ENCODE measurements at places on chromosomes 11 and 22.

- no peak for DNase-seq
These were observed 123.9 kb downstream of the MPPED1 start for GRCh38 chr22:43535741-43536140.

- no peak for DNase-seq
These were observed 162.4 kb upstream of the SYN3 start for GRCh38 chr22:33220476-33221080.

- peak; percentile 90 for DNase-seq
These were observed 16.4 kb upstream of the FCHSD2 start for GRCh38 chr11:73158356-73159051.

- no peak for DNase-seq
These were observed 863.8 kb downstream of the KCNA4 start for GRCh38 chr11:29153078-29153477.

- no peak for DNase-seq
These were observed 17.9 kb upstream of the FGF19 start for GRCh38 chr11:69721745-69722144.

- DNase-seq: no peak
These were observed 24.2 kb upstream of the KCNJ11 start for GRCh38 chr11:17412488-17413180.

GRCh38 chr22:45248832-45249561 is 8.3 kb upstream of the KIAA0930 start:
- no peak for DNase-seq

DNA sequence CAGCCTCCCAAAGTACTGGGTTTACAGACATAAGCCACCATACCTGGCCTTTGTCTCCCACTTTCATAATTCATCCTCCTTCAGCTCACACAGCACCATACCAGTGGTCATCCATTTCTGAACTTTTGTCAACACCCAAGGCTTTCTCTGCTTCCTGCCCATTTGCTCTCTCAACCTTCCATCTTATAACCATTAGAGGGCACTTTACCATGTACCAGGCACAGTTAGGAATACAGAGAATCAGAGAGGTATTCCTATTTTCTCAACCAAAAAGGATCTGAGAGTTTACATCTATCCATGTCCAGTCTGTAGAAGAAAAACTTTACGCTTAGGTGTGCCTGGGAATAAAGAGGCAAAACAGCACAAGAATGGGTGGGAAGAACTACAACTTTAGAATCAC is 397.6 kb downstream of the BUD13 start:
- DNase-seq: no peak

GRCh38 chr11:68204402-68204801 is 8.7 kb downstream of the KMT5B start:
- DNase-seq: no peak

DNA sequence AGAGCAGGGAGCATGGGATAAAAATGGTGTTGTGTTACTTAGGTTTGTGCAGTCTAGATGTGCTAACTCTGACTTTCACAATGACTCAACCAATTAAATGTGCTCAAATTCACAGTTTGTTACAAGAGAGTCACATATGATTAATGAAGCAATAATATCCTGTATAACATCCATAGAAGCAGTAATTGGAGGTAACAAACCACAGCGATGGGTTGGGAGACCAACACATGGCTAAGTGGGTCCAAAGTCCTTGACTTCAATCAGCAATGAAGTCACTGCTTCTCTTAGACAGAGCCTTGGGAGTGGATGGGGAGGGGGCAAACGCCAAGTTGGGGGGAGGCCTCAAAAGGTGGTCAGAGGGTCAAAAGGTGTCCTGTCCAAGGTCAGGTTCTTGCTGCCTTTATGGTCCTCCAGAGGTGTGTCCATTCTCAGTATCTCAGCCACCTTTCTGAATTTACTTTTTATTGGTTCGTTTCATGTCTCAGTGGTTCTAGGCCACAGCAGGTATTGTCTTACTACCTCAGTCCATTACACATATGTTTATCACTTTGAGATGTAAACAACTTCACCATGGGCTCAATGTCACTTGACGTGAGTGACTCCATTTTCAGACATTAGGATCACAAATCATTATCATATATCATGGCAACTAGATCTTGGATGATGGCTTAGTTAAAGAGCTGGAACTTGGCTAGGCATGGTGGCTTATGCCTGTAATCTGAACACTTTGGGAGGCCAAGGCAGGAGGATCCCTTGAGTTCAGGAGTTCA is 32.4 kb downstream of the SLN start:
- no peak for DNase-seq

- DNase-seq: peak; percentile 58
These were observed 213.5 kb upstream of the NAV2 start for GRCh38 chr11:19499026-19499669.

DNA sequence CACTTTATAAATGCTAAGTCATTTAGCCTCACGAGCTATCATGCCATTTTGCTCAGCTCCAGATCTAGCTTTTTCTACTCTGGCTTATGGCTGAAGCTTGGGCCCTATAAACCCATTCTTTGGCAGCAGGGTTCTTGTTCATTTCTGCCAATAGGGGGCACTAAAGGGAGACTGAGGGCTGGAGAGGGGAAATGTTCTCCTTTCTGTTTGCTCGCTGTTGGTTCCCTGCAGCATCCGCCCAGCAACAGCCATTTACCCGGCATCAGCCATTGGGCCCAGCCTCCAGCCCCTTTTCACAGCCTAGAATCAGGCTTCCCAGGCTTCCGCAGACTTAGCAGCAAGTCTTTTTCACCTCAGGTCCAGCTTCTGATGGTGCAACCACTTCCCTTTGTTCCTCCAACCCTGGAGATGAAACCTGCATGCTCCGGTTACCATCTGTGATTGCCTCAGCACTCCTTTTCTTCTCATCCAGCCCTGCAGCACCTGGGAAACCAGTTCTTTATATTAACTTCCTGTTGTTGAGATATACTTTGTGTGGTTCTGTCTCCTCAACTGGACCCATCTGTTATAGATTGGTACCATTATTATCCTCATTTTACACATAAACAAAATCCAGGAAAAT is 4.2 kb upstream of the ME3 start:
- no peak for DNase-seq

GRCh38 chr11:93020248-93021046 is 51.0 kb downstream of the MTNR1B start:
- DNase-seq: peak; percentile 92
